ENCODE measurements at places on chromosomes 6 and 20.

DNA sequence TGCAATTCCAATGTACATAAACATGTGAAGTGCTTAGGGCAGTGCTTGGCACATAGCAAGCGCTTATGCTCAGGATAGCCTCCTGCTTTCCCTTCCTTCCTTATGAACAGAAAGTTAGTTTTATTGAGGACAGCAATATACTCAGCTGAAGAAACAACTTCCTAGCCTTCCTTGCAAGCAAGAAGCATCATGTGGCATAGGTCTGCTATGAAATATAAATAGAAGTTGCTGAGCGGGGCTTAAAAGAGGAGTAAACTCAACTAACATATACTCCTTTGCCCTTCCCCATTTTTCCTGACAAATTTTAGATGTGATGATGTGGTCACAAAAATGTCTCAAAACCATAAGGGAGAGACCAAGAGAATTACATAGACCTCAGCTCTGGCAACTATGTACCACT lies 98.9 kb downstream of the KIF16B start:
- no peak for DNase-seq

DNA sequence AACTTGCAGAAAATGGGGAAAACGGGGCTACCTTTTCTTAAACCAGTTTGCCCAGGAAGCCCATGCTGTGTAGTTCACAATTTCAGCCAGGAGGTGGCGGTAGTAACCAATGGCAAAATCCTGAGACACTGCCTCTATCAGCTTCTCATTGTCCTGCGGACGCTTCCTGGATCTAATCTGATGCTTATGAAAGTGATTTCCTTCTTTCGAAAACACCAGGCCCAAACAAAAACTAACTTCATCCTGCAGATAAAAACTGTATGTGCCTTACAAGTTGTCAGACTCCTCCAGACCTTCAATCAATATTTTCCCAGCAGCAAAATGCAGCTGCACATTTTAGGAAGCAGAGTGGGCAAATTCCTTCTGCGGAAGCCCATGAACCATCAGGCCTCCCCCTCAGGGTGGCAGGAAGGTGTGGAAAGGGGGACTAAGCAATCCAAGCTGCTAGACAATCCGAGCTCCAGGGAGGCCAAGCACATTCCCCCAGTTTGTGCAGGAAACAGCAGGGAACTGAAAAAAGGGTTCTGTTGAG lies 88.5 kb downstream of the LY86 start:
- DNase-seq, result peak; percentile 79

DNA sequence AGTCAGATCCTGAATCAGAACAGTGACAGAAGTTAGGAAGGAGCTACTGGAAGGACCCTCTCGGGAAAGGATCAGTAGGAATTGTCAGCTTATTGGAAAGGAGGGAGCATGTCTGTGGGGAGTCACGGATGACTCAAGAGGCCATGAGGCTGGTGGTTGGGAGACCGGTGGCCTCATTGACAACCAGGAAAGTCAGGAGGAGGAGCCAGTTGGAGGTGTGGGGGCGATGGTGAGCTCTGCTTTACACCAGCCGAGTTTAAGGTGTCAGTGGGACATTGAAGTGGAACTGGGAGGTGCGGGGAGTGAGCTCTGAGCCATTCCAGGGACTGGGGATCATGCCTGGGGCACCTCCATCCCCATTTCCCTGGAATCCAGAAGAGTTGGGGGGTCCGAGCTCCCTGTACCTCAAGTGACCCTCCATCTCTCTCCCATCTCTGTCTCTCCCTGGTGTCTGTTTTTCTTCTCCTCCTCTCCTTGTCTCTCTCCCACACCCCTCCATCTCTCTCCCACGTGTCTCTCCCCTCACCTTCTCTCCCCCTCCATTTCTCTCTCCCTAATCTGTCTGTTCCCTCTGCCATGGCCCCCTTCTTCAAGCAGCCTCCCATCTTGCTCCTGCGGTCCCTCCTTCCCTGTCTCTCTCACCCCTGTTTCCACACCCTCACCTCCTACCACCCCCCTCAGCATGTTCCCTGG lies 14.3 kb upstream of the ZBTB9 start:
- DNase-seq, result no peak

DNA sequence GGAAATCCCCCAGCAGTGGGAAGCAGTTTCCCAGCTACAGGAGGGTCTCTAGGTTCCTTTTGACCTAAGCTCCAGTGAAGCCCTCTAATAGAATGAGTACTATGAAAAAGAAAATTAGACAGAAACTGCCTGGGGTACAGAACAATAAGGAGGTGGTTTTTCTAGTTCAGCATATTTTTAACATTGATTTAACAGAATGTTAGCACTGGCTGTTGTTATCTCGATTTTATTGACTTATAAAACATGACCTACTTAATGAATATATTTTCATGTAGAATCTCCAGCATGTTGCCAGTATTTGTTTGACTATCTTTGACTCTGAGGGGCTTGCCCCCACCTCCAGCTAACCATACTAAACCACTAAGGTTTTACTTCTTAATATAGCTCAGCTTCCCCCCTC lies 19.6 kb downstream of the SCGN start:
- DNase-seq, result no peak

- DNase-seq, result peak; percentile 8
These were observed 1.4 kb upstream of the RALY start for GRCh38 chr20:33992145-33992922.

Data from CD4-positive, alpha-beta T cell treated with Interleukin-15 for 4 hours (primary cell).